ENCODE measurements at places on chromosomes 1 and 21. TPM values are rescaled to one million over a fixed set of nuclear protein-coding genes. Genes with fewer than 3 reads are reported as not detected.

DNA sequence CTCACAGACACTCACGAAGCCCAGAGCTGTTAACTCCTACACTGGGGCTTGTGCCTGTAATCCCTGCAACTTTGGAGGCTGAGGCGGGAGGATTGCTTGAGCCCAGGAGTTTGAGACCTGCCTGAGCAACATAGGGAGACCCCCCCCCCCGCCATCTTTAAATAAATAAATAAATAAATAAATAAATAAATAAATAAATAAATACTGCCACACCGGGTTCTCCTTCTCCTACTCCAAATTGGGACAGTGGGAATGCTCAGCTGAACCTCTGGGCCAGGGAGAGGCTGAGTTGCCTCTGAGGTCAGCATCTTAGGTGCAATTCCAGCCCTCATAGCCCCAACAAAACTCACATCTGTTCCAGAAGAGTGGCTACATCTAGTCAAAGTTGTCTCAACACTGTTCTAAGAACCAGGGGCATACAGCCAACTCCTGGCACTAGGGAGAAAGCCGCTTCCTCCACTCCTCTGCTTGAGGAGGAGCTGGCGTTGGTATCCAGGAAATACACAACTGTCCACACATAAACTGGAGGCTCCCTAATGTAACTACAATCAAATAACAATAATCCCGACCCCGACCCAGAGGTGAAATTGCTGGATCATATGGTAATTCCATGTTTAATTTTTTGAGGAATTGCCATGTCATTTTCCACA lies 27.0 kb downstream of the C1orf216 start:
- DNase-seq, result no peak

DNA sequence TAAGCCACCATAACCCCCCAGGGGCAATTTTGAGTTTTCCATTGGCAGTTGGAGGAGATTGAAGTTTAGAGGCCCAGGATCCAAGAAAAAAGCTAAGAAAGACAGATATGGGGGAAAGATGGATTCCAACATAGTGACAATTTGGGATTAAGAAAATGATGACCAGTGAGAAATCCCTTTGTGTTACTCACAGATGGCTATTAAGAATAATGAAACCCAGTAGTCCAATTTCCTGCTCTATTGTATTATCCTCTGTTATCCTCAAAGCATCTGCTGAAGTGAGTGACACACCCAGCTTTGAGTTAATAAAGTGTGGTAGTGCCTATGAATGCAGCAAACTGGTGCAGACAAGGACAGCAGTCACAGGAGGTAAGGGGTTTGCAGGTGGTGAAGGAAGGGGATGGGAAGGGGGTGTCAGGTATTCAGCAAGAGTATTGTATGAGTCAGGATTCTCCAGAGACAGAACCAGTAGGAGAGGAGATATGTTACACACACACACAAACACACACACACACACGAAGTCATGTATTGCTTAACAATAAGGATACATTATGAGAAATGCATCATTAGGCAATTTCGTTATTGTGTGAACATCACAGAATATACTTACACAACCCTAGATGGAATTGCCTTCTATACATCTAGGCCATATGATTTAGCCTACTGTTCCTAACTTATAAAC lies 112.4 kb upstream of the VANGL1 start:
- DNase-seq, result no peak

The GPX7 gene
- total RNA-seq, result 21.7 TPM

The ARTN gene
- total RNA-seq, result not detected

DNA sequence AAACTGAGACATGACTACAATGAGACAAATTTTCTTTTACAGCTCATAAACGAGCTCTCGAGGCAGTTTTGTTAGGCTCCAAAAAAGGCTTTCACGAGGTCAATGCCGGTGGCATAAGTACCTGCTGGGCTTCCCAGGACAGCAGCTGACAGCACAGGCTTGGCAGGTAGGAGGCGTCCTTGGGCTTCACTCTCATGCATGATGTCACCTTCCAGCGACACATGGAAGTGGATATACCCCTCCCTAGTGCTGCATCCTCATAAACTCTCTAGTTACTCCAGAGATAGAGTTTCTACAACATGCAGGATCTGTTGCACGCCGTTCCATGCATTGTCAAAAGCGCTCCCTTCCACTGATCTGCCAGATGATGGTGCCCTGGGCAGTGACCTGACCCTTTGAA lies 112.5 kb upstream of the PAXBP1 start:
- no peak for DNase-seq

The LEMD1 gene
- not detected for total RNA-seq

DNA sequence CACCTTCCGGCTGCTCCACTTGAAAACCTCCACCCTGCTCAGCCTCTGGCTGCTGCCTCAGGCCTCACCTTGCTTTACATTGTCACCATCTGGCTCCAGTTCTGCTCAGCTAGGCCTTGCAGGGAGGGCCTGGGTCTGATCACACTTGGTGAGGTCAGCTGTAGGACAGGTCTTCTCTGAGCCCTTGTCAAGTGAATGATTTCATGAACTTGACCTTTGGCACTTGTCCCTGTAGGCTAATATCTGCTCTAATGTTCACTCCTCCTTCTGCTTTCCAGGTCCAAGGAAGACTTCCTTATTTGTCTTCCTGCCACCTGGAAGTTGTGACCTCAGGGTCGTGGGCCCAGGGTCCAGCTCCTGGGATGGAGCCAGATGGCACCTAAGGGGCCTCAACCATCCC lies 41.4 kb downstream of the PTPRF start:
- no peak for DNase-seq

The KCNN3 gene
- not detected for total RNA-seq

Data from Caco-2 (cell line).